GM18507 (cell line): ENCODE measurements at places on chromosomes 2 and 18.

DNA sequence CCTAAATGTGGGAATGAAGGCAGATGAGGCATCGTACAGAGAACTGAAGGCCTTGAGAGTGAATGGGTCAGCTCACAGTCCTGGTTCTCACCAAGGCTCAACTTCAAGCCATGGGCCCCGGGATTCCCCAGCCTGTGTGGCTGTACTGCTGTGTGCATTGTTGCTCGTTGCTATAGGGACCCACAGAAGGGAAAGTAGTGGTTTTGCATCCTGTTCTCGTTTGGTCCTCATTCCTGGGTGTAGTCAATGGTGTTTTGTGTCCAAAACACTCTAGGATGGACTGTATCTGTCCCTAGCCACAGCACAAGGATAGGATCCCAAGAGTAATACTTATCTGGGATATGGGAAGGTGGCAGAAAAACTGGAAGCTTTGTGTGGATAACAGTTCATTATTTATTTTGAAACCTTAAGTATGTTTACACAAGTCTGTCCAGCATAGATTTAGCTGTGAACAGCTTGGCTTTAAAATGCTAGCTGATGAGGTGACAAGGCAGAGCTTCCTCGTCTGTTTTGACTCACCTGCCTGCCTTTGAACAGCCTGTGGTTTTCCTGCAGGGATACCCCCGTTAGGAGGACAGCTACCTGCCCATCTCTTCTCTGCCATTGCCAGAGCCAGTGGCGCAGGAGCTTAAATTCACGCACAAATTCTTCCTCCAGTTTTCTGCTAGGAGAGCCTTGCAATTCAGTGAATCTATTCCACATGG is 85.0 kb downstream of the WDSUB1 start:
- DNase-seq, result no peak

- no peak for DNase-seq
These were observed 166.9 kb downstream of the RND3 start for GRCh38 chr2:150320608-150321007.

- DNase-seq, result no peak
These were observed 28.5 kb downstream of the ZNF516 start for GRCh38 chr18:76466410-76466991.

GRCh38 chr18:26764586-26764985 is 100.9 kb downstream of the AQP4 start:
- no peak for DNase-seq

DNA sequence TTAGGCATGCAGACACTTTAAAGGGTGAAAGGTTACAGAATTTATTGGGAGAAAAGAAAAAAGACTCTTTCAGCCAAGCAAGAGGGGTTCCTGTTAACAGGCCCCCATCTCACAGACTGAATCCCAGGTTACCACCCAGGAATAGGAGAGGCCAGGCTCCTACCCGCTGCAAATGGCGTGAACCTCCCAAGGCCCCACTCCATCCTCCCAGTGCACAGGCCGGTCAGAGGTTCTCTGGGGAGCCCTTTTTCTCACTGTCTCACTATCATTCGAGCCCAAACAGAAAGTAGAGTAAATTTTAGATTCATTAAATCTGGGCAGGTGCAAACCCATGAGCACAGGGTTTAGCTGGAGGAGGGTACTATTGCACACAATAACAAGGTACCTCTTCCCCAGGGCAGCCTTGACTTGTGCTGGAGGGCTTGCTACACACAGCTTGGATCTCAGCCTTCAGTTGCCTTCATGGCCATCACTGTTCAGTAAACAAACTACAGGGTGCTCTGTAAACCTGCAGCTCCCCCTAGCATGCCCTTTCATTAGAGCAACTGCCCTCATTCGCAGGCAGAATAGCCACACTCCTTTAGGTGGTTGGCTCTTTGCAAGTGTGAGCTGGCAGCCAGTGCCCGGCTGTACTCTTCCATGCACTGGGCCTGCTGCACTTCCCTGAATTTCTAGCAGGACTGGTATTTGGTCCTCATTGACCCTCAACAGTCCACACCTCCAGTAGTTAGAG is 7.3 kb upstream of the PLEK start:
- peak; percentile 20 for DNase-seq

GRCh38 chr2:62785216-62785615 is 79.7 kb downstream of the EHBP1 start:
- no peak for DNase-seq

DNA sequence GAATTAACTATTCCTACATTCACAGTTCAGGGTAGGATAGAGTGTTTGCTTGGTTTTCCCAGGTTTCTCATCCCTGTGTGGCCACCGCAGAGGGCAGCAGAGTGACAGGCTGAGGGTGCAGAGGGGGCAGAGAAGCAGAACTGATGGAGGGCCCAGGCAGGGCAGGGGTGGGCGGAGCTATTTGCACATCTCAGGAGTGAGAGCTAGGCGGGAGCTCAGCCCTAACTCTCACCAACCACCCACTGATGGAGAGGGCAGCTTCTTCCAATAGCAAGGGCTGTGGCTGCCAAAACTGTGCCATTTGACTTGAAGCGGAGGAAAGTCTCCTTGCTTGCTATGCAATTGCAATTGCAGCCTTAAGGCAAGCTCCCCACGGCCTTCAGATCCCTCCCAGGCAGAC is 12.0 kb upstream of the DARS1 start:
- no peak for DNase-seq

DNA sequence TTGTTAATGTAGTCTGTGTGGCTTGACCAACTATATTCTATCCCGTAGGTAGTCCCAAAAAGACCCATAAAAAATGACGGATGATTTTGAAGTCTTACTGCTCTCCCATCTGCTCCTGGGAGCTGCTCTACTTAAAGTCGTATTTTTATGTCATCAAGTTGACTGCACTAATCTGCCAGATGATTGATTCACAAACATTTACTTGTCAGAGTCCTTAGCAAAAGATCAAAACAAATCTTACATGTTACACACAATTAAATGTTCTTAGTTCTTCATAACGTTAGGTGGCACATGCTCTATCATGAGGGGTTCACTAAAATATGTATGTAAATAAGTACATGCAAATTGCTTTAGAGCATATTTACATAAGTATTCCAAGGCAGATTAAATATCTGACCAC is 498.3 kb upstream of the LRRTM4 start:
- no peak for DNase-seq

DNA sequence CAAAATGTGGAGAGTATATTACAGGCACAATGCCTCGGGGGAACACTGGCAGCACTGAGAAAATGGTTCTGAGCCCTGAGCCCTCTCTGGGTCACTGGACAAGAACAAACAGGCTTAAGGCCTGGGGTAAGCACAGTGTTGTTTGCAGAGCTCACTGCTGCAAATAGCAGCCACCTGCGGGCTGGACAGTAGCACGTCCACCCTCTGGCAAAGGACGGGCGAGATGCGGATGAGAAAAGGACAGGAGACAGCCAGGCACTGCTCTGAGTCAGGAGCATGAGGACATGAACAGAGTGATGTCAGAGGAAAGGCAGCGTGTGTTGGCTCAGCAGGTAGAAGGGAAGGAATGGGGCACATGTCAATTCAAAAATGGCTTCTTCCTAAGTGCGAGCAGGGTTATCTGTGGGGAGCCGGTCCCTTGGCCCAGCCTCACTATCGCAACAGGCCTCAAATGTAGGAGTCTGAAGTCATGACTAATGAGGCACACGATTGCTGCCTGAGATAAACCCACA is 25.9 kb upstream of the NEB start:
- no peak for DNase-seq

- no peak for DNase-seq
These were observed 159.3 kb downstream of the ZBTB7C start for GRCh38 chr18:48249854-48250253.

DNA sequence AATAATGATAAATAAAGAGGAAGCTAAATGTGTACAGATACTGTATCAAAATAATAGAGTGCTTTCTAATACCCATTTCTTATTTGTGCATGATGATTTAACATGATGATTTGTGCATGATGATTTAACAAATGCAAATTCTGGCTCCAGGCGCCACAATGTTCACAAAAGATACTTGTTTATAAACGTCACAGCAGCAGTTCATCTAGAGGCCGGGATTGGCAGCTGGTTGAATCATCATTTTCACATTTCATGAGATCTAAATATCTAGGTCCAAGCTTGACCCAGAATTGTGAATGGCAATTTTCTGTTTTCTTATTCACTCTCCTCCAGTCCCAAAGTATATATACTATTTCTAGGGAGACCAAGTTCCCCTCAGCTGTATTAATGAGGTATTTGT is 322.0 kb downstream of the SUCLG1 start:
- no peak for DNase-seq

- no peak for DNase-seq
These were observed 383.4 kb downstream of the PTPRM start for GRCh38 chr18:7950380-7951136.

DNA sequence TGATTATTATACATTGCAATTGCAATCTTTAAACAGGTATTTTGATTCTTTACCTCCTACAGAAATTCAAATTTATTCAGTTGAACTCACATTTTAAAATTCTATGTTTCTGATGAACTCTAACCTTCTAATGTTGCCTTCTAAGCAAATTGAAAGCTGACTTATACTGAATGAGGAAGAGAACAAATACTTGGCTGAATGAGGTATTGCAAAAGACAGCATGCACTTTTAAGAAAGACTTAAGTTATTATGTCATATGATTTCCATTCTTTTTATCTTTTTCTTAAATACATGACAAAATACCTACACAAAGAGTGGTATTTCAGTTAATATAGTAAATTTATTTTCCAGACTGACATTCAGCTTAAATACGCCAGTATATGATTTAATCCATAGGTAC is 64.7 kb downstream of the FAM228A start:
- no peak for DNase-seq

DNA sequence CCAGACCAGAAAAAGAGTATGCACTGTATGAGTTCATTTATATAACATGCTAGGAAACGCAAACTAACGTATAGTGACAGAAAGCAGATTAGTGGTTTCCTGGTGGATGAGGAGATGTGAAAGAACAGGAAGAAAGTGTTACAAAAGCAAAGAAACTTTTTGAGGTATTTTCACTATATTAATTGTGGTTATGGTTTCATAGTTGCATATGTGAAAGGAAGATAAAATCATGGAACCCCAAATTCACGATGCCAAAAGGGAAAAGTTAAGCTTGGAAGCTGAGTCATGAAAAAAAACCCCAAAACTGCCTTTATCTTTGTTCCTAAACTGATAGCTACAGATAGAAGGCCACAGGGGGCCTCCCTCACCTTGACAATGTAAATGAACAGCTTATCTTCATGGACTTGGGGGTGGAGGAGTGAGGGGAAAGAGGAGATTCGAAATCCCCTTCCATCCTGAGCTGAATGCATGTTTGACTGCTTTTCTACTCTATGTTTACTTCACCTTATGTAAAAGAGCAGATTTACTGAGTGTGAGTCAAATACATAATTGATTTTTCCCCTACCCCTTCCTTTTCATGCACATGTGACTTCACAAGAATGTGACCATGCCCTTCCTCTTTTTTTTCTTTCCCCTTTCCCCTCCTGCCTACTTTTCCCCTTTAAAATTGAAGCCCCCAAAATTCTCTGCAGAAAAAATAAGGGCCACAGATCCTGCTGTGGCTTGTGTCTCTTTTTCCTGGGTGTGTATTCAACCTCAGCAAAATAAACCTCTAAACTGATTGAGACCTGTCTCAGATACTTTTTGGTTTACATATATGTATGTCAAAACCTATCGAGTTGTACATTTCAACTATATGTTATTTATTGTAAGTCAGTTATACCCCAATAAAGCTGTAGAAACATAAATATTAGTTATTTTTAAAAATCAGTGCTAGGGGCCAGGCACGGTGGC is 100.1 kb upstream of the TLK1 start:
- no peak for DNase-seq

- no peak for DNase-seq
These were observed 24.2 kb downstream of the WDR75 start for GRCh38 chr2:189465478-189465877.

DNA sequence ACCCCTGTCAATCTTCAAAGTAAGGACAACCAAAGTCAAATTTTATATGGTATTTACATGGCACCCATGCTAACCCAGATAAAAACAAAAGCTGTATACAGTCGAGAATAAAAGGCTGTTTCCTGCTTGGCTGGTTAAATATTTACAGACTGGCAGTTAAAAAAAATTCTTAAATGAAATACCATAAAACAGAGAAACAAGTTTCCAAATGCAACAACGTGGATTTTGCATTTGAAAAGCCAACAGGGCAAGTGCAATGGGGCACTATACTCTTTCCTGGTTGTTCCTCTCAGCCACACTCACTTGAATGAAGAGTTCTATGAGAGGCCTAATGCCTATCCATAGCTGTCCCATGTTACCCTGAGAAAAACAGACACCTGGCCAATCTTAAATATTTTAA is 6.1 kb upstream of the NR4A2 start:
- no peak for DNase-seq

DNA sequence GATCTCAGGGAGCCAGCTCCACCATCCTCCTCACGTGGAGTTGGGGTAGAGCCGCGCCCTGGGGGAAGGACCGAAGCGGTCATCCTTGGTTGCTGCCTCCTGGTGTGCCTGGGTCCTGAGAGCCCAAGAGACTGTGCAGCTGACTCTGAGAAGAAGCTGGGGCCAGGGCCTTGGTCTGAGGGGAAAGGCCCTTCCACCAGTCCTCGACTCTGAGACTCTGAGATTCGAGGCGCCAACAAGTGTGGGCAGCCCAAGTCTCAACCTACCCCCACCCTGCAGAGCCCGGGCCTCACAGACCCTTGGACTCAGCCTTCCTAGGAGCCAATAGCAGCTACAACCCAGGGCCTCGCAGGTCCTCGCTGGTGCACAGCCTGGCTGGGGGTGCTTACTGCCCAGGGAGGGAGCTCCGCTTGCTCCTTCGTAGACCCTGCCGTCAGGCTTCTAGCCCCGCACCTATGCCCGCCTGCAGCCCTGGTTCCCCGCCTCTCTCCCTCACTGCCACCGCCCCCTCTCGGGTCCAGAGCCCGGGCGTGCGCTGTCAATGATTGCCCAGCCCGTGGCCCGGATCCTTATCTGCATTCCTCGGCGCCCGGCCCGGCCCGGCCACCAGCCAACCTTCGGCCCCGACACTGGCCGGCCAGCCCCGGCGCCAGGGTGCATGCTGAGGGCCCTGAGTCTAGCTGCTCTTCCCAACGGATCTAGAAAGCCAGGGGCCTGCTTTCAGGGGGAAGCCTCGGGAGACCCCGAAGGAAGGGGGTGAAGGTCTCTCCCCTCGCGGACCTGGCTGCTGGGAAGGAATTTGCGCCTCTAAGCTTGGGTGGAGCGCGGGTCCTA is 2.0 kb downstream of the IHH start:
- no peak for DNase-seq

DNA sequence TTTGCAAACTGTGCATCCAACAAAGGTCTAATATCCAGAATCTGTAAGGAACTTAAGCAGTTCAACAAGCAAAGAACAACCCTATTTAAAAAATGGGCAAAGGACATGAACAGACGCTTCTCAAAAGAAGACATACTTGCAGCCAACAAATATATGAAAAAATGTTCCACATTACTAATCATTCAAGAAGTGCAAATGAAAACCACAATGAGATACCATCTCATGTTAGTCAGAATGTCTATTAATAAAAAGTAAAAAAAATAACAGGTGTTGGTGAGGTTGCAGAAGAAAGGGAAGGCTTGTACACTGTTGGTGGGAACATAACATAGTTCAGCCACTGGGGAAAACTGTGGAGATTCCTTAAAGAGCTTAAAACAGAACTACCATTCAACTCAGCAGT is 126.2 kb downstream of the NAT8 start:
- no peak for DNase-seq

GRCh38 chr2:221337957-221338685 is 234.0 kb downstream of the EPHA4 start:
- DNase-seq, result no peak

- DNase-seq, result no peak
These were observed 25.9 kb downstream of the AFTPH start for GRCh38 chr2:64550042-64550441.

GRCh38 chr2:75646090-75646582 is 447 bp upstream of the MRPL19 start:
- no peak for DNase-seq

- no peak for DNase-seq
These were observed 104.8 kb upstream of the SLC8A1 start for GRCh38 chr2:40556739-40557138.
